Gastrocnemius medialis (tissue), 4 donors: ENCODE measurements at places on chromosomes 2 and 18. TPM values are rescaled to one million over a fixed set of nuclear protein-coding genes. Genes with fewer than 3 reads are reported as not detected.

- no peak for DNase-seq
- no peaks in the 10 kb centered on the region for H3K4me1 ChIP-seq
- H3K4me3 ChIP-seq = no peak overlapping the region
- no peak overlapping the region for H3K27ac ChIP-seq
- peaks cover 45% of the 10 kb centered on the region for H3K27me3 ChIP-seq
Measured at GRCh38 chr2:44920751-44921150, 20.8 kb upstream of the SIX3 start.

- H3K4me3 ChIP-seq = no peak overlapping the region
- no peaks in the 10 kb centered on the region for H3K36me3 ChIP-seq
- no peaks in the 10 kb centered on the region for H3K4me1 ChIP-seq
- H3K27ac ChIP-seq = no peak overlapping the region
- no peak for DNase-seq
- H3K27me3 ChIP-seq = no peaks in the 10 kb centered on the region
Measured at GRCh38 chr18:6249788-6250187, 164.9 kb downstream of the L3MBTL4 start.

DNA sequence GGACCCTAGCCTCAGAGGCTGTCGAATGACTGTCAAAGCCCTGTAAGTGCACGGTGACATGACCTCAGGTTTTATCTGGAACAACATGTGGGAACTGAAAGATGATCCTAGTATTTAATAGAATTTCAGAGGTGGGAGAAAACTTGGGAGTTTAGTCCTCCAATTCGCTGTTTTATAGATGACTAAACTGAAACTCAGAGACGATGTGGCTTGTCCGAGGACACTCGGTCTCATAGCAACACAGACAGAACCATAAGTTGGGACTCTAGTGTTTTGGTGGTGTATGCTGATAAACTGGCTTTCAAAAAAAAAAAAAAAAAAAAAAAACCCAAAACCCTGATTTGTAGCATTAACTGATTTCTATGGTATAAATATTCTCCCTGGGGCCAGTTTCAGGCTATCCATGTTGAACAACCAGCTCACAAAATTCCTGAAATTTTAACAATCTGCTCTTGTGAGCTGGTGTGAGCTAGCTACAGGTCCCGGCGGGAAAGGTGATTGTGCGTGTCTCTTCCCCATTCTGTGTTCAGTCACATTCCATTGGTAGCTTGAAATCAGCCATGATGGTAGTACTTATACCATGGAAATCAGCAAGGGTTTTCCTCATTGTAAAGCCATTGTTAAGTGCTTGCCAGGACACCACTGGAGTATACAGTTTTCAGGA lies 195.5 kb upstream of the EPAS1 start:
- no peak overlapping the region for H3K4me3 ChIP-seq

DNA sequence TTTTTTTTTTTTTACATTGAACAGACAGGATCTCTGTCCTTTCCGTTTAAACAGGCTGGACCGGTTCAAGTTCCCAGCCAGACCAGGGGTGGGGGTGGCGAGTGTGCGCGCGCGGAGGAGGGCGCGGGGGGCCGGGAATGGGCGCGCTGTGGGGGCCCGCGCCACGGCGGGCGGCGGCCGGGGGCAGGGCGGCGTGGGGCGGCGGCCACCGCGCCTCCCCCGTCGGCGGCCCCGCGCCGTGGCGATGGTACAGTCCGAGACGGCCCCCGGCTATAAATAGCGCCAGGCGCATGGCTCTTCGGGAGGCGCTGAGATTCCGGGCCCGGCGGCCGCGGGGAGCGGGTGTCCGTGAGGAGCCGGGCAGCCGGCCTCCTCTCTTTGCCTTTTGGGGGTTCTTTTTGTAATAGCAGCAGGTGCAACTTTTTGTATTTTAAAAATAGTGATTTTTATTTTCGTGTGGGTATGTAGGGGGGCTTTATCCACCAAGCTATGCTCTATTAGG lies 430 bp upstream of the CELF4 start:
- H3K4me3 ChIP-seq = peak overlapping the region; percentile 53
- H3K27me3 ChIP-seq = peaks cover 68% of the 10 kb centered on the region
- H3K36me3 ChIP-seq = no peaks in the 10 kb centered on the region
- DNase-seq = no peak
- H3K4me1 ChIP-seq = peaks cover 10% of the 10 kb centered on the region
- H3K27ac ChIP-seq = no peak overlapping the region

The TNS1 gene
- 465 TPM for total RNA-seq

The CRYGC gene
- total RNA-seq = not detected

The MEP1B gene
- total RNA-seq = not detected

The MYCN gene
- total RNA-seq = 0.25 TPM

The BOK gene
- 3.3 TPM for total RNA-seq

- no peaks in the 10 kb centered on the region for H3K36me3 ChIP-seq
- no peaks in the 10 kb centered on the region for H3K27me3 ChIP-seq
Measured at GRCh38 chr2:11388262-11389051, 44.0 kb upstream of the ROCK2 start.

GRCh38 chr2:31539505-31539904 lies 41.2 kb downstream of the SRD5A2 start:
- H3K4me1 ChIP-seq = no peaks in the 10 kb centered on the region
- no peak for DNase-seq
- H3K27ac ChIP-seq = no peak overlapping the region

The FAP gene
- total RNA-seq = 7.0 TPM

- no peaks in the 10 kb centered on the region for H3K4me1 ChIP-seq
- H3K27me3 ChIP-seq = no peaks in the 10 kb centered on the region
- H3K4me3 ChIP-seq = no peak overlapping the region
- H3K36me3 ChIP-seq = no peaks in the 10 kb centered on the region
- DNase-seq = no peak
Measured at GRCh38 chr2:215883799-215884198, 129.6 kb downstream of the MREG start.

The KIF1A gene
- not detected for total RNA-seq

The MYOM1 gene
- total RNA-seq = 265 TPM

DNA sequence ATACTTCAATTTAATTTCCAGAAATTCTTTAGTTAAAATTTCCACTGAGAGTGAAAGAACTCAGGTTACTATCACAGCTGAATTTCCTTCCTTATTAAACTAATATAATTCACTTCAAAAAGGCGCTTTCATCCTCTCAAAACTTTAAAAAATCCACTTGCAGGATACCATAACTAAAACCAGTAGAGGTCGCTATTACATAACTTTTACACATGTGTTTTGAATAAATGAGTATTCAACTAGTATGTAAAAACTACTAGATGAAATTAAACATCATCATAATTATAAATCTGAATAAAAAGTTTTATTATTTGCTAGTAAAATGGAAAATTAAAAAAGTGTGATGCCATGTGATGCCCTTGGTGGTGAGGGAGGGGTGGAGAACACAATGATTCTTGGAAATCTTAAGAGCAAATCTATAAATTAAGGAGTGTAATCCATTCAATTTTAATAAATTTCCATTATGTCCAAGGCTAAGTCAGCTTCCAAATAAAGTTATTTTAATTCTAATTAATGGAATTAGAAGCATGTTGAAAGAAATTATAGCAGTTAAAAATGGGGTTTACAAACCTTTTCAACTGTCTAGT lies 61.4 kb downstream of the SOS1 start:
- DNase-seq = no peak
- no peak overlapping the region for H3K27ac ChIP-seq
- H3K27me3 ChIP-seq = no peaks in the 10 kb centered on the region
- H3K4me3 ChIP-seq = no peak overlapping the region
- H3K36me3 ChIP-seq = no peaks in the 10 kb centered on the region

GRCh38 chr2:68632021-68632420 lies 11.4 kb upstream of the PROKR1 start:
- H3K4me3 ChIP-seq = no peak overlapping the region
- no peaks in the 10 kb centered on the region for H3K4me1 ChIP-seq
- no peaks in the 10 kb centered on the region for H3K36me3 ChIP-seq
- H3K27me3 ChIP-seq = no peaks in the 10 kb centered on the region
- no peak overlapping the region for H3K27ac ChIP-seq
- DNase-seq = no peak

The GIGYF2 gene
- total RNA-seq = 55.7 TPM

DNA sequence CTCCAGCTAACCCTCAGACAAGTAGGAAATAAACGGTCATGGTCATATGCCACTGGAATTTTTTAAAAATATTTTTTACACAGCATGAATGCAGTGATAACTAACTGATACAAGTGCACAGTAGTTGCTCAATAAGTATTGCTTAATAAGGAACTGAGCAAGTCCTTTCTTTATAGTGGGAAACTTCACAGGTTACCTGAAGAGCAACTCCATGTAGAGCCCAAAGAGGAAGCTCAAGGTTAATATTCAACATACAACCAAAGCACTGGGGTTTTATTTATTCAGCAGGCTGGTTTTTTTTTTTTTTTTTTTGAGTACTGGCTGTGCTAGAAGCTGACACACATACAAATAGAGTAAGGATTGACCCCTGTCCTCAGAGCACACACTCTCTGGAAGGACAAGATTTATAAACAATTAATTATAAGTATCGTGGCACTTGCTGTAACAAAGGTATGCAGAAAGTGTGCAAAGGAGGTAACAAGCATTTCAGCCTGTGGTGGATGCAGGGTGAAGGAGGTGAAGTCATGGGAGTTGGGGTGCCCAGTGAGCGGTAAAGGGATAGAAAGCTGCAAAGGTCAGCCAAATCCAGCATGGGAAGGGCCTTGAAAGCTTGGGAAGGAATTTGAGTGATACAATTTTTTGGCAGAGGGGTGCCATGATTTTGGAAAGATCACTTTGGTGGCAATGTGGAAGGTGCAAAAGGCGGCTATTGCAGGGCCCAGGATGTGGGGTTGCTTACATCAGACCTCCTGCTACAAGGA lies 52.7 kb downstream of the ATOH8 start:
- no peak for DNase-seq
- no peak overlapping the region for H3K27ac ChIP-seq

The TBC1D8 gene
- 255 TPM for total RNA-seq

DNA sequence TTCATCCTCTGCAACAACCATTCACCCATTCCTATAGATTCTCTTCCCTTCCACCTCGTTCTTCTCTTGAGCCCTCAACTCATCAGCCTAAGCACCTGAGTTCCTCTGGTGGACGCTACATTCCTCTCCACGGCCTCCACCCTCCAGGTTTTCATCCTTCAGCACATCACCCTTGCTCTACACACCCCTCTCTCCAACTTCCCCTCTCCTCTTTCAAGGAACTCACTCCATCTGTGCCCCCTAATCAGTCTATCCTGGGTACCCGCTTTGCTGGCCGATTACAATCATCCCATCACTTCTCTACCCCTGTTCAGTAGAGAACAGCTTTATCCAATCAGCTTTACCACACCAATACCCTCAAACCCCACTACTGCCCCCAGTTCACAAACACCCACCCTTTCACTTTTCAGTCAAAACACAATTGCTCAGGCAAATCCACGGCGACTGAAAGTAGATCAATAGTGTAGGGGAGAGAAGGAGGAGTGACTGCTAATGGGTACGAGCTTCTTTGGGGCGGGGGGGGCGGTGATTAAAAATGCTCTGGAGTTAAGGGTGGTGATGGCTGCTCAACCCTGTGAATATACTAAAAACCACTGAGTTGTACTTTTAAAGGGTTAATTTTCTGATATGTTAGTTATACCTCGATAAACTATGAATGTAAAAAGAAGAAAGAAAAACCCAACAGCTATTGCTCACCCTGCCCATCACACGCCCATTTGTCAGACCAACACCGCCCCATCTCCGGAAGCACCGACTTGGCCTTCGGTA lies 857 bp downstream of the DYM start:
- DNase-seq = no peak
- peaks cover 20% of the 10 kb centered on the region for H3K4me1 ChIP-seq

DNA sequence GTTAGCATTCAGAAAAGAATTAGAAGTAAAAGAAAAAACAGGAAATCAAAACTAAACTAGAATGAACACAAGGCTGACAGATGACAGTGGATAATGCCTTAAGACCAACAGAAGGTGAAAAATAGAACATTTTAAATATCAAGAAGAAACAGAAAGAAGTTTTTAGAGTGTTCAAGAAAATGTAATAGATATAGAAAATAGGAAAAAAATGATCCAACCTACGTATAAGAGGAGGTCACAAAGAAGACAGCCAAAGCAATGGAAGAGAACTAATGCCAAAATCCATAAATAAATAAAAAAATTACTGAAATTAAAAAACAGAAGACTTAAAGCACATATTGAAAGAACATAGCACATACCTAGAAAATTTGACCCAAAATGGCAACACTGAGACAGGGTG lies 42.5 kb upstream of the EN1 start:
- no peaks in the 10 kb centered on the region for H3K36me3 ChIP-seq
- no peaks in the 10 kb centered on the region for H3K4me1 ChIP-seq
- H3K27ac ChIP-seq = no peak overlapping the region
- H3K27me3 ChIP-seq = no peaks in the 10 kb centered on the region
- DNase-seq = no peak

GRCh38 chr18:45666520-45666919 lies 51.2 kb downstream of the SLC14A2 start:
- H3K27ac ChIP-seq = no peak overlapping the region
- peaks cover 13% of the 10 kb centered on the region for H3K4me1 ChIP-seq
- H3K4me3 ChIP-seq = no peak overlapping the region
- DNase-seq = no peak
- no peaks in the 10 kb centered on the region for H3K36me3 ChIP-seq

GRCh38 chr2:215793747-215794595 lies 219.4 kb downstream of the MREG start:
- no peak overlapping the region for H3K4me3 ChIP-seq
- no peaks in the 10 kb centered on the region for H3K36me3 ChIP-seq
- H3K4me1 ChIP-seq = no peaks in the 10 kb centered on the region
- no peak for DNase-seq

DNA sequence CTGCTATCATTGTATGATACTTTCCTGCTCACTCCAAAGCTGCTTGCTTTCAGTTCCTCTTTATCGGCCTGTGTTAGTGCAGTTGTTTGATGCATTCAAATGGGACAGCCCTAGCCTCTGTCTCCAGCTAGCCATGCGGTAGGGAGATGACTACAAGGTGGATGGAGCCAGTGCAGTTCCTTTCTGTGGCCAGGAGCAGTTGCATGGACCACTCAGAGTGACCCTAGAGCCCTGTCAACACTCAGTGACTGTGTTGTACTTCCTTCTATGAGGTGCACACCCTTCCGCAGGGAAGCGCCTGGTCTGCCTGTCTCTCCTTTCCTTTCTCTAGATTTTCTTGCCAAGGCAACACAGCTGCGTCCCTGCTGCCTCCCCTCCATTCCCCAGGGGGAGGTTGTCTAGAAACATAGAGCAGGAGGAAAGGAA lies 33.8 kb downstream of the KCNS3 start:
- no peaks in the 10 kb centered on the region for H3K27me3 ChIP-seq
- H3K4me1 ChIP-seq = peaks cover 56% of the 10 kb centered on the region
- H3K27ac ChIP-seq = peak overlapping the region; percentile 33
- H3K4me3 ChIP-seq = peak overlapping the region; percentile 11

- peaks cover 5% of the 10 kb centered on the region for H3K4me1 ChIP-seq
- no peaks in the 10 kb centered on the region for H3K27me3 ChIP-seq
- no peak for DNase-seq
- H3K27ac ChIP-seq = no peak overlapping the region
Measured at GRCh38 chr2:23788100-23788499, 138.8 kb downstream of the ATAD2B start.

DNA sequence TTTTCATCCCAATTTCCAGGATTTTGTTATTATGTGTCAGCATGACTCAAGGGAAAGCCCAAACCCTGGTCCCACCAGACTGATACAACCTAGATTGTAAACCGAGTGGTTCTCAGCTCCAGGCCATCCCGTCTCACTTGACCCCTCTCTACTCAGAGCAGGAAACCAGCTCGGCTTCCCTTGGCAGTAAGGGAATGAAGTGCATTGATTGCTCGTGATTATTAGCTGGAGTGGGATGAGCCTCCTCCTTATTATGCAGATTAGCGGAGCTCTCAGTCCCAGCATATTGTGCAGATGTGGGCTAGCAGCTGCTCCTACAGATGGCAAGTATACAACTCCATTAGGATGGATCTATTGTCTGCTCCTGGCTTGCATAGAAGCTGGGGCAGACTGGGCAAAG lies 167.6 kb downstream of the LNPK start:
- H3K27ac ChIP-seq = no peak overlapping the region
- no peaks in the 10 kb centered on the region for H3K36me3 ChIP-seq
- no peaks in the 10 kb centered on the region for H3K27me3 ChIP-seq
